ENCODE measurements at places on chromosomes 12 and 14.

DNA sequence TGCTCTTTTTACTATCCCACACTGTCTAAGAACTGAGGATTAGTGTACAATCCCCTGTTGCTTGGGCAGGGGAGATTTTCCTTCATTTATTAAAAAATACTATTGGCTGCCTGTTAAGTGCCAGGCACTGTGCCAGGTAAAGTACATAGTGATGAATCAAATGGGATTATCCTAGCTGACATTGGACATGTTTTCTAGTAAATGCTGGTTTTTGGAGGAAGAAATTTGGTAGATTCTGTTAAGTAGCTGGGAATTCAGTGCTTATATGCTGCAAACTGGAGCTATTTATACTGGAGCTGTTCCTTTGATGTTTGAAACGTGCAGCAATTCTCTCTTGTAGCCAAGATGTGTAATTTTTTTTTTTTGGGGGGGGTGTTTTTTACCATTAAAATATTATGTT is 299.6 kb downstream of the EMP1 start:
- no peak for DNase-seq

- no peak for DNase-seq
Observed at GRCh38 chr12:24821691-24822090, 127.2 kb downstream of the BCAT1 start.

GRCh38 chr12:53218551-53219291 is 11.7 kb upstream of the ITGB7 start:
- no peak for DNase-seq

DNA sequence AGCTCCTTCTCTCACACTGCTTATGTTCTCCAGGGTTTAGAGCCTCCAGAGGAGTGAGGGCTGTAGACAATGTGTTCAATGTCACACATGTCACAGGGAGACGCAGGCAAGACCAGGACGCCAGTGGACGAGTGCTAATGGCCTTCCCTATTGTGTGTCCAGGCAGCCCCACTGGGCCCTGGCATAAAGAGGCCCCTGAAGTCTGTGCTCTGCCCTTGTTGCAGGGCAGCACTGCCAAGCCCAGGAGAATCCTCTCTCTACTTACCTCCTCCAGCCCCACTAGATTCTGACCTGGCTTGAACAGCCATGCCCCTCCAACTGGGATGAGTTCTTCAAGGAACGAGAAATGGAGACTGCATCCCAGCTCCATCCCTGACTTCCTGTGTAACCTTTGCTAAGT is 24.8 kb upstream of the TMEM106C start:
- DNase-seq = no peak

DNA sequence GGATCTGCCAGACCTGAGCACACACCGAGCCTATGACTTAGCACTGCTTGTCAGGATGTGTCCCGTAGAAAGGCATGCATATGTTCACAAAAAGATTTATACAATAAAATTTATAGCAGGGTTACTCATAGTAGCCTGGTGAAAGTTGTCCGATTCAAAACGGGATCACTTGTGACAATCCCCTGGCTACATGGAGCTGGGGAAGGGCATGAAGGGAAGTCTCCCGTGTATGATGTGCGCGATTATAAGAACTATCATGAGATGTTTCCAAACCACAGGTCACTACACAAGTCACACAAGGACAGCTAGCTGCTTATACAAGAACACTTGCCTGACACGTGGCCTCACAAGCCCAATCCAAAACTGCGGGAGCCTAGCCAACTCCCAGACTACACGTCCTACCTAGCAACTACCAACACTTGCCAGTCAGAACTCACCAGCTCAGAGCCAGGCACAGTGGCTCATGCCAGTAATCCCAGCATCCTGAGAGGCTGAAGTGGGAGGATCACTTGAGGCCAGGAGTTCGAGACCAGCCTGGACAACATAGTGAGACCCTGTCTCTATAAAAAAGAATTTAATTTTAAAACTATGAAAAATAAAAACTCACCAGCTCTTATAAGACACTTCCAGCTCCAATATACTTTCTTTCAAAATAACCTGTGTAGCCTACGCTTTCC is 7.5 kb upstream of the CDCA4 start:
- no peak for DNase-seq

DNA sequence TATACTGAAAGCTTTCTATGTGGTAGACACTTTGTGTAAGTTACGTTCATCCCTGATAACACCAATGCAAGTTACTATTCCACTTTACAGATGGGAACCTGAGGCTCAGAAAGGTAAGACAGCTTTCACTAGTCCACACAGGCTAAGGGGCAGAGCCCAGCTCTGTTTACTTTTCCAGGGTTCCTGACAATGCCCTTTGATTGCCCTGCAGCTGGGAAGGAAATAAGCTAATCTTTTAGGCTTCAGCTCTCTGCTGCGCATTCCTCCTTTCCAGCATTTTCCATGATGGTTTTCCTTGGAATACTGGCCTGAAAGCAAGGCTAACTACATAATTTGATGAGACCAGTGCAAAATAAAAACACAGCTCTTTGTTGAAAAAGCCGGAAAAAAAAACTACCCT is 185.7 kb upstream of the BTG1 start:
- no peak for DNase-seq

GRCh38 chr14:51862860-51863259 is 2.4 kb downstream of the GNG2 start:
- DNase-seq = no peak

DNA sequence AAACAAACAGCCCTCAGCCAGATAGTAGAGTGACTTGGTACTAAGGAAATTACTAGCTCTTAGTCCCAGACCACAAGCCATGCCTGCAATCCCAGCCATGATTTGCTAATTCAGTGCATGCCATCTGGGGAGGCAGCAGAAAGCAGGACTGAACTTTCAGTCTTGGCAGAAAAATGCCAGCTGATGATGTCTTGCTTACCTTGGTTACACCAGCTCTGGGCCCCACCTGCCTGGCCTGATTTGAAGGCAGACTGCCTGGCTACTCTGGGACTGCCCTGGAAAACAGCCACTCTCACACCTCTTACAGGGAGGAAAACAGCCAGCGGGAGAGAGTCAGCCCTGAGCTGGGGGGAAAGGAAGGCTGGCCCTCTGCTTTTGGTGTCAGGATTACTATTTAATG is 4.6 kb upstream of the UNC119B start:
- DNase-seq = no peak

GRCh38 chr14:86707071-86707470 is 1177.1 kb downstream of the FLRT2 start:
- DNase-seq = no peak

DNA sequence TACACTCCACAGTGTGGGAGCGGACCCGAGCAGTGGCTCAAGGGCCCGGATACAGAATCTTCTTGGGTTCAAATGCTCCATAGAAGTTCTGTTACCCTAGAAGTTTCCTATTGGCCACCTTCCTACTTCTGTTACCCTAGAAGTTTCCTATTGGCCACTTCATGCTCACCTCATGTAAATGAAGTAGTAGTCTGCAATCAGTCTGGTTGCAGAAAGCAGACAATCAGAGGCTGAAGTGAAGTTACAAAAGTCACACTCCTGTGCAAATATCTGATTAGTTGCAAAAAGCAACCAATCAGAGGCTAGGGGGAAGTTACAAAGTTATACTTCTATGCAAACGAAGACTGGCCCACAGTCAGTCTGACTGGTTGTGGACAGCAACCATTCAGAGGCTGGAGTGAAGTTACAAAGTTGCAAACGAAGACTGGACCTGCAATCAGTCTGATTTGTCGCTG is 77.8 kb upstream of the CPNE8 start:
- DNase-seq = no peak

- DNase-seq = no peak
Observed at GRCh38 chr12:13431041-13431440, 234.5 kb downstream of the EMP1 start.

Data from KG1 (cell line).